ENCODE measurements at places on chromosomes 5 and 9.

DNA sequence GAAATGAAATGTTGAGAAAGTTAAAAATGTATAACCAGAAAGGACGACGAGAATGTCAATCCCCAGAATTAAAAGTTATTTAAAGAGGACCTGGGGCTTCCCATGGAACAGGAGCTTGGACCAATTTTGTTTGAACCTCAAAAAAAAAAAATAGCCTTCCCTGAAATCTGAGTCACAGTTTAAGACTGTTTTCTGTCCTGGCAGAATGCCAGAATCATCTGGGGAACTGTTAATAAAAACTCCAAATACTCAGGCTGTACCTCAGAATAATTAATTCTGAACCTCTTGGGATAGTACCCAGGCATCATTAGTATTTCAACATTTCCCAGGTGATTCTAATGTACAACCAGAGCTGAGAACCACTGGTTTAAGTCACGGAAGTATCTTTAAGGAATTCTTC is 102.2 kb upstream of the SLCO6A1 start:
- no peak for DNase-seq

GRCh38 chr5:180689071-180689694 is 39.8 kb upstream of the FLT4 start:
- DNase-seq = no peak

DNA sequence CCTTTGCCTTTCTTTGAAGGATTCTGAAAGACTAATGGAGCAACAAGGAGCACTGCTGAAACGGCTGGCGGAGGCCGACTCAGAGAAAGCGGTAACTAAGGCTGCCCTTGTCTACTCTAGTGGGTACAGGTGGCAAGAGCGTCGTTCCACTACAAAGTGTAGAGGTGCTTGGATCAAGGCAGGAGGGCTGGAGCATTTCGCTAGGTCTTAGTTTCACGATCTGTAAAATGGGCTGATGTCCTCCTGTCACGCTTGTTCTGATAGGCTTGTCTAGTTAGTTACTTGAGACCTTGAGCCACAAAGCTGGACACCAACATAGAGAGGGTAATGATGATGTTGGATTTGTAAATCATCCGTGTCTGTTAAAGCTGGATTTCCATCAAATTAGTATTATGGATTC is 23.0 kb upstream of the GLE1 start:
- no peak for DNase-seq

DNA sequence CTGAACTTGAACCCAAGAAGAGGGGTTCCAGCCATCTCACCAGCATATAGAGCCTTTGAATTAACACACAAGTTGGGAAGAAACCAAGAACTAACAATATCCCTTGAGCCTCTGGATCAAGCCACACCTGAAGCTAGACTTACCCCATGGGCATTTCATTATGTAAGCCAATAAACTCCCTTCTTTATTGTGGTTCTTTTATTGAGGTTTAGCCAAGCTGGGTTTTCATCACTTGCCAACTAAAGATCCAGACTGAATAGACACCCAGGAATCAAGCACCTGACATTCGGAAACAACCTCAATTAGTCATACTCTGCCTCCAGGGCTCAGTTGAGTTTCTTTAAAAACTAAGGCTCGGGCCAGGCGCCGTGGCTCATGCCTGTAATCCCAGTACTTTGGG is 226.7 kb downstream of the AGTPBP1 start:
- DNase-seq = no peak

GRCh38 chr9:109276469-109277440 is 44.1 kb downstream of the EPB41L4B start:
- DNase-seq = no peak

GRCh38 chr9:111036946-111037345 is 1.3 kb downstream of the LPAR1 start:
- no peak for DNase-seq

- no peak for DNase-seq
These were observed 1.5 kb upstream of the ANKHD1 start for GRCh38 chr5:140399979-140400729.

- no peak for DNase-seq
These were observed 444 bp upstream of the ZNF354A start for GRCh38 chr5:178730940-178731265.

GRCh38 chr5:154972476-154973080 is 31.7 kb downstream of the MRPL22 start:
- DNase-seq = peak; percentile 25

GRCh38 chr9:82805027-82805426 is 257.9 kb downstream of the RASEF start:
- DNase-seq = no peak

DNA sequence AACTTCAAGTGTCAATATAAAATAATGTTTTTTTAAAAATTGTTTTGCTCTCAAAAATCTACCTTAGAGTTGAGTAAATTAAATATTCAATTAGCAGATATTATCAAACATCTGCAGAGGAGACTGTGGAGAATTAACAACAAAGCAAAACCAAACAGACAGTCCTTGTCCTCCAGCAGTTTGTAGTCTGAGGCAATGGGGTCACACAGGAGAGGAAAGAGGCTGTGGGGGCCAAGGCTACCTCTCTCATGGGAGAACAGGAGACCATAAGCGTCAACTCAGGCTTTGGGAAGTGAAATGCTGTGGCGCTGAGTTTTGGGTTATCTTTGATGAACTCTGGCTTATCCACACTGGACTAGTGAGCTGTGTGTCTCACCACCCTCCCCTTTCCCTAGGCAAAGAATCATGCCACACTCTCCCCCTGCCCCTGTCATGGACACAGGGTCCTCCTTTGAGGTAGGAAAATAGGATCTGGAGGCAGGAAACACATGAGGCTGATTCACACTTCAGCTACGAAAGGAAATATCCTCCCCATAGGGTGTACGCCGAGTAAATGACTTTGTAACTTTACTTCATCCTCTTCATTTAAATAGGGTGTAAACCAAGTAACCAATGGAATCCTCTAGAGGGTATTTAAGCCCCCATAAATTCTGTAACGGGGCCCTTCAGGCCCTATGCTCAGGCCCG is 152.7 kb downstream of the FSTL4 start:
- DNase-seq = no peak

GRCh38 chr5:57199866-57200265 is 26.0 kb downstream of the GPBP1 start:
- no peak for DNase-seq

GRCh38 chr9:120480707-120481106 is 99.3 kb downstream of the CDK5RAP2 start:
- DNase-seq = no peak

- no peak for DNase-seq
These were observed 270.7 kb upstream of the WWC1 start for GRCh38 chr5:168020542-168021294.

DNA sequence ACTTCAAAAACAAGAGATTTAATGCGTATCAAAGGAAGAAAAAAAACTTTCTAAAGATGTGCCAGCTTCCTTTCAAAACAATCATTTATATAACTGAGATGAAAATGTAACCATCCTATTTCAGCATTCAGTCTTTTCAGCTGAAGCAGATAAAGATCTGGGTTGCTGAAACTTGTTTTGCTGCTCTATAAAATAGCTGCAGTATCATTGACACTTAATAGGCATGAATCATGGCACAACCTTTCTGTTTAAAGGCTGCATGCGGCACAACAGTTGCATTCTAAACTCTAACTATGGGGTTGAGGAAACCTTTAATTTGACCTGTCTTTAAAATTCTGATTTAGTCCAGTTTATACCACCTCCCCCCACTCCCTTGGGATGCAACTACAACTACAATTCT is 196.7 kb downstream of the MPDZ start:
- no peak for DNase-seq

DNA sequence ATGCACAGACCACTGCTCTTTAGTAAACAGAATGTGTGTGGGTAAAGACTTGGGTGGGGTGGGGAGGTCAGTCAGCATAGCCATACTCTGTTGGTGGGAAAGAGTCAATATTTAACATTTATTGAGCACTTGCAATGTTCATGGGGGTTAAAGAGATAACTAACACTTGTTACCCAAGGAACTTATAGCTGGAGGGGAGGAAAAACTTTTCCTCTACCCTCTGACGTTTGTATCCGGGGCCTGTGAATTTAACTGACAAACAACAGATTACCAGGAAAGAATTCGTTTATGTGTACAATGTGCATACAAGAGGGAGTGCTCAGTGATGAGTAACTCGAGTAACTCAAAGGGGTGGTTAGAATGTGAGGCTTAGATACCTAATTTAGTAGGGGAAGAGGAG is 6.8 kb upstream of the CLINT1 start:
- no peak for DNase-seq

GRCh38 chr5:140041492-140042392 is 1.4 kb downstream of the NRG2 start:
- peak; percentile 73 for DNase-seq

GRCh38 chr9:35416098-35416427 is 73.8 kb upstream of the RUSC2 start:
- no peak for DNase-seq

- no peak for DNase-seq
These were observed 35.5 kb downstream of the VAV2 start for GRCh38 chr9:133956520-133957076.

DNA sequence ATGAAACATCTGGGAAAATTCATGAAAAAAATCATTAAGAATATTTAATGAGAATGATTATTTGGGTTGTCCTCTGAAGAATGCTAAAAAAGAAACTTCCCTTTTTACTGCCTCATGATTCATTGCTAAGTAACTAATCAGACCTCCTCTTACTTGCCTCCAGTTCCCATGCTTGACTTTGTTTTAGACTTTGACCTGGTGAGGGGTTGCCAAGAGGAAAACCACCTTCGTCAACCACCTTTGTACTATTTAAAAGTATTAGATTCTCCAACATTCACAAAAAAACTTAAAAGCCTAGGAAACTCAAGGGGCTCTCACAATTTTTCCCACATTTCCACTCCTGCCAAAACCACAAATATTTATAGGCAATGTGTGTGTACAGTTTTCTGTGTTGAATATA is 115.2 kb upstream of the ST8SIA4 start:
- no peak for DNase-seq

- DNase-seq = no peak
These were observed 38.7 kb downstream of the NKX2-5 start for GRCh38 chr5:173196133-173196952.

GRCh38 chr5:68193481-68194036 is 22.0 kb upstream of the PIK3R1 start:
- no peak for DNase-seq

- DNase-seq = no peak
These were observed 25.1 kb downstream of the FGF18 start for GRCh38 chr5:171444582-171444981.

DNA sequence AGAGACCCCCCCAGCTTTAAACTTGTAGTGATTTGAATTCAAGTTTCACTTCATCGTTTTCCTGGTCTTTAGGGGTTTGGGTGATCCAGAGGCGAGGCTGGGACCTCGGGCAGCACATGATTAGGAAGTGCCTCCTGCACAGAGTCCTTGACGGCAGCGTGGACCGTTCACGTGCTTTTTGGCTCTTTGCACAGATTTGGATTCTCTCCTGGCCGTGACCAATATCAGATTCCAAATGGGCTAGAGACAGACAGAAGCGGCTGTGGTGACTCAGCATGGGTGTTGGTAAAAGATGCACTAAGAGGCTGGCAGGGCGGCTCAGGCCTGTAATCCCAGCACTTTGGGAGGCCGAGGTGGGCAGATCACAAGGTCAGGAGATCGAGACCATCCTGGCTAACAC is 117.2 kb upstream of the CACNA1B start:
- no peak for DNase-seq

DNA sequence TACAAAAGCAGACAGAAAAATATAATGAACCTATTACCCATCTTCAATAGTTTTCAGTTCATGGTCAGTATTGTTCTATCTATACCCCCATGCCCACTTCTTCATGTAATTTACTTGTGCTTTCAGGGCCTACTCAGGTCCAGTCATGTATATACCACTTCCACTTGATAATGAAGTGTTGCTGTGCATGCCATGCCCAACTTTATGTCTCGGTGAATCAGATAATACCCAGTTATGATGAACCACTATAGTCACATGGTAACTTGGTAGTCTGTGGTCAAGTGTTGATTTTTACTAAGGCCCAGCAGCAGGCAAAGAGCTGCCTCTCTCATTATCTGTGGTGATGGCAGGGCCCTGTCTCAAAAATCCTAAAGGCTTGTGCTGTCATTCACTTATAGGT is 70.7 kb upstream of the IL33 start:
- no peak for DNase-seq

- DNase-seq = no peak
These were observed 24.0 kb downstream of the ABL1 start for GRCh38 chr9:130858739-130859705.

DNA sequence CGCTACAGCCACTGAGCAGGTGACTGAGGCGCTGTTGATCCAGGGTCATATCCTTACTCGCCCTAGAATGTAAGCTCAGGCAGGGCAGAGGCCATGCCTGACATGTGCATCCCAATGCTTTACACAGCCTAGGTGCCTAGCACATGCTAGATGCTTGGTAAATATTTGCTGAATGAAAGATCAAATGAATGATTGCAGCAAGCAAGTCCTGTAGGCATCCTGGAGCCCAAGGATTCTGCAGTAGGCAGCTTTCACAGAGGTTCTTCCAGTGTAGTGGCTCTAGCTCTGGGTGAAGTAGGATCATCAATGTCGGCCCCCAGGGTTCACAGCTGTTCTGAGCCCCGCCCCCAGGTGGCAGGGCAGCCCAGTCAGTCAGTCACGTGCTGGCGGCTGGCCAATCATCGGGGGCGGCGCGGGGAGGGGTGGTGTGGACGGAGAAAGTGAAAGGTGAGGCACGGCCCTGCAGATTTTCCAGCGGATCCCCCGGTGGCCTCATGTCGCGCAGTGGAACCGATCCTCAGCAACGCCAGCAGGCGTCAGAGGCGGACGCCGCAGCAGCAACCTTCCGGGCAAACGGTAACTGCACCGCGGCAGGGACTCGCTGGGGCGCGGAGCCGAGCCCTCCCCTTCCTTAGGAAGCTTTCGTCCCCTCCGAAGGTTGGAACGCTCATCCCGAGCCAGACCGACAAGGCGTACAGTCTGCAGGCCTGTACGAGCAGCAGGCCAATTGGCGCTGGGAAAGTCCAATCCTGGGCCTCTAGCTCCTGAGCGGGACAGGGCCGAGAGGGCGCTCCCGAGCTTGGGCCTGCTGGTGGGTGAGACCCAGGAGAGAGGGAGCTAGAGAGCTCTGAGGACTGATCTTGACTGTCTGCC is at the start of gene GALT:
TSS of gene GALT (plus strand) at position 465 of the 873 bp plus-strand sequence. CDS start at position 495, 30 bp downstream.
- DNase-seq = peak; percentile 87

GRCh38 chr5:124973661-124974060 is 227.2 kb upstream of the ZNF608 start:
- DNase-seq = no peak

DNA sequence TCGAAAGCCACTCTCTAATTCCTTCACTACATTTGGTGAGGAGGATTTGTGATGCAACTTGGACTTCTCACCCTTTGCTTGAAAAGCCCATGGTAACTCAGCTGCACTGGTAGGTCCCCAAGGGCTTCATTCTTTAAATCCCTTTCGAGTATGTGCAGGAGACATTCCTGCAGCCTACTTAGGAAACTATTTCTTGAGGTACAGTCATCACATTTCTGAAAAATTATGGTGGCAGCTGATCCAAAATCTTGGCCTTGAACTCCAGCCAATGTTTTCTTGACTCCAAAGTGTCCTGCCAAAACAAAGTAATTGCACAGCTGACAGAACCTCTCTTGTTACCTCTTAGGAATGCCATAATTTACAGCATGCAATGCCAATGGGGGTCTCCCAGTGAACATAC is 99.7 kb downstream of the NPR3 start:
- DNase-seq = no peak

Data from H4 (cell line).